ENCODE measurements at places on chromosomes 6 and 20.

GRCh38 chr20:64038565-64039292 is 2.7 kb downstream of the C20orf204 start:
- peak; percentile 60 for DNase-seq
- H3K27me3 ChIP-seq = peaks cover 30% of the 10 kb centered on the region
- H3K36me3 ChIP-seq = peaks cover 18% of the 10 kb centered on the region
- H3K4me3 ChIP-seq = peak overlapping the region; percentile 79
- peaks cover 29% of the 10 kb centered on the region for H3K4me1 ChIP-seq

DNA sequence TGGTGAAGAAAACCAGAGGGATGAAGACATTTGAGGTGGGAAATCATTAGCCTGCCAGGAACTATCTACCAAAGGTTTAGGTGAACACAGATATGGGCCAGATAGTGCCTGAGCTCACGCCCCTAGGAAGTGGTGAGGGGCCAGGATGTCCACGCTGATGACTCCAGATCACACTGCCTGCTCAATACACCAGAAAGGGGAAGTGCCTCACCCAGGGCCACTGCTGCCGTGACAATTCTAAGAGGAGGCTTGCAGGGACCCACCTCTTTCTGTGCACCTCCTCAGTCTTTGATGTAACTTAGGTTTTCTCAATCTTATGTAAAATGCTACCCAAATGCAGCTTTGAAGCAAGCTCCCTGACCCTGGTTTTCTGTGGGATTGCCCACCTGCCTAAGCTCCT is 5.4 kb upstream of the RAB44 start:
- H3K4me1 ChIP-seq = no peaks in the 10 kb centered on the region
- H3K4me3 ChIP-seq = no peak overlapping the region
- no peak for DNase-seq
- peaks cover 13% of the 10 kb centered on the region for H3K27me3 ChIP-seq

DNA sequence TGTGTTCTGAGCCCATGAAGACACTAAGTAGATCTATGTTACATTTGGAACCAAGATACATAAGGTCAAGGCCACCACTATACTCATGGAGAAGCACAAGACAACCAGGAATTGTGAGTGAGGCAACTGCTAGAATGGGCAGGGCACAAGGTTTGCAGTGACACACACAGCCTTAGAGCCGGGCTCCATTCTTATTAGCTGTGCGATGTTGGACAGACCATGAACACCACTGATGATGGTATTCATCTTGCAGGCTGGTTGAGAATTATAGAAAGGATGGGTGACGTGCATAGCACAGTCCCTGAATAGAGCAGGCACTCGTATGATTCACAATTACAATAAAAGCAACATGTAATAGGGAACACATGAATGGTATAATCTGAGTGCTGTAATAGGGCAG is 172.4 kb downstream of the GJA10 start:
- no peak overlapping the region for H3K27ac ChIP-seq
- H3K4me3 ChIP-seq = no peak overlapping the region
- no peaks in the 10 kb centered on the region for H3K27me3 ChIP-seq
- H3K4me1 ChIP-seq = peaks cover 5% of the 10 kb centered on the region
- no peaks in the 10 kb centered on the region for H3K36me3 ChIP-seq

DNA sequence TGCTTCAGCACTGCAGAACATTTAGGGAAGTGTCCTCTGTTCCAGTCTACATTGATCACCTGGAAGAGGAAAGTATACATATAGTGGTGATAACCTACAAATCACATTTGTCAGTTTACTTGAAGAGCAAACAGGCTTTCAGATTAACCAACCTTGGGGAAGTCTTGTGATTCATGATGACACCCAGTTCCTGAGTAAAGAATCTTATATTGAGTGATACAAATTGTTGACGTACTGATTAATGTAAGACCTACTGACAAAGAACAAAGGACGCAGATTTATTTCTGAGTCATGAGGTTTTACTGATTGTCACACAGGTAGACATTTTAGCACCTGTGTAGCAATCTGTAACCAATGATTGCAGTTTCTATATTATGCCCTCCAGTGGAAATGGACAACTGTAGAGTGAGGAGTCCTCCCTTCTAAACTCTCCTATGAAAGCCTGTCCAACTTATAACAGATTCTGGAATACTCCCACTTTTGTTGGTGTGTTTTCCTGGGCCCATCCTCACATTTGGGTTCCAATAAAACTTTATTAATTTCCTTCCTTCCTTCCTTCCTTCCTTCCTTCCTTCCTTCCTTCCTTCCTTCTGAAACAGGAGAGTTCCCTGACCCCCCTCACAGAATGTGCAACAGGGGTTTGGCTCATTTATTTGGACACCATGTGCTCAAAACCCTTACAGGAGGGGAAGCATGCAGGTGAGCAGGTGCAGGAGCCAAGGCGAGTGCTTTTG is 113.5 kb downstream of the SLC35B3 start:
- no peaks in the 10 kb centered on the region for H3K36me3 ChIP-seq
- DNase-seq = no peak

- DNase-seq = no peak
- peaks cover 2% of the 10 kb centered on the region for H3K4me1 ChIP-seq
- H3K27me3 ChIP-seq = no peaks in the 10 kb centered on the region
- H3K27ac ChIP-seq = no peak overlapping the region
- H3K4me3 ChIP-seq = no peak overlapping the region
These were observed 735.4 kb downstream of the CBLN4 start for GRCh38 chr20:55269913-55270312.

- H3K27ac ChIP-seq = no peak overlapping the region
- H3K36me3 ChIP-seq = peaks cover 33% of the 10 kb centered on the region
- H3K4me1 ChIP-seq = no peaks in the 10 kb centered on the region
- no peak overlapping the region for H3K4me3 ChIP-seq
- no peak for DNase-seq
- H3K27me3 ChIP-seq = no peaks in the 10 kb centered on the region
These were observed 54.0 kb upstream of the IPCEF1 start for GRCh38 chr6:154410619-154411072.

- no peak overlapping the region for H3K4me3 ChIP-seq
- H3K27ac ChIP-seq = no peak overlapping the region
- no peaks in the 10 kb centered on the region for H3K36me3 ChIP-seq
- no peak for DNase-seq
- peaks cover 14% of the 10 kb centered on the region for H3K4me1 ChIP-seq
These were observed 24.5 kb downstream of the TTBK1 start for GRCh38 chr6:43267619-43268354.

Data from neuronal stem cell (in vitro differentiated cells).